ENCODE measurements at places on chromosomes 16 and 17.

- no peak for DNase-seq
These were observed 35.8 kb downstream of the AMFR start for GRCh38 chr16:56389554-56389953.

DNA sequence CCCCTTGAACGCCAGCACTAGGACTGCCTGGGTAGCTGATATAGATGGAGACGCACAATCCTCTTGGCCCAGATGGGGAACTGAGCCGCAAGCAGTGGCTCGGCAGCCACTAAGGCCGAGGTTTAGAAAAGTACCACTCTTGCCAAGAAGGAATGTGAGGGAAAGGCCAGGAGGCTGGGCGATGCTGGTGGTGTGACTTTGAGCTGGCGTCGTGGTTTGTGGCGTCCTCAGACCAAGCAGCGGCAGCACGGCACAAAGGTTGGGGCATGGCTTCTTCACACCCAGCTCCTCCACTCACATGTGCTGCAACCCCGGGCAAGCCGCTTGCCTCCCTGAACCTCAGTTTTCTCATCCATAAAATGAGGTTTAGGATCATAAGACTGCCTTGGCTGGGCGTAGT is 15.6 kb downstream of the DCAKD start:
- no peak for DNase-seq

DNA sequence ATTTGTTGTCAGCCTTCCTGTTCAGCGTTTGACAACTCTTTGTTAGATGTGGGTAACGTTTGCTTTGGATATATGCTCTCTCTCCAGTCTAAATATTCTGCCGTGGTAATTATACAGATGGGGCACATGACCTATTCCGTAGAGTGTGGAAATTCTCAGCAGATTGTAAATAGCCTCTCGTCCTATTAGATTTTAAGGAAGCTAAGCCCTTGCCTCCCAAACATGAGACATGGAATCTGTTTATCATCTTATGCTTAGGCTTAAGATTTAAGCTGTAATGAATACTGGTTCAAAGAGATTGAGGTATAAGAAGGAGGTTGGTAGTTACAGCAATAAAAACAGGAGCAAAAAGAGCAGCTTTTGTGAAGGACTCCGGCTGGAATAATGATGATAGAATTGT is 87.4 kb downstream of the RBFOX1 start:
- DNase-seq = no peak

DNA sequence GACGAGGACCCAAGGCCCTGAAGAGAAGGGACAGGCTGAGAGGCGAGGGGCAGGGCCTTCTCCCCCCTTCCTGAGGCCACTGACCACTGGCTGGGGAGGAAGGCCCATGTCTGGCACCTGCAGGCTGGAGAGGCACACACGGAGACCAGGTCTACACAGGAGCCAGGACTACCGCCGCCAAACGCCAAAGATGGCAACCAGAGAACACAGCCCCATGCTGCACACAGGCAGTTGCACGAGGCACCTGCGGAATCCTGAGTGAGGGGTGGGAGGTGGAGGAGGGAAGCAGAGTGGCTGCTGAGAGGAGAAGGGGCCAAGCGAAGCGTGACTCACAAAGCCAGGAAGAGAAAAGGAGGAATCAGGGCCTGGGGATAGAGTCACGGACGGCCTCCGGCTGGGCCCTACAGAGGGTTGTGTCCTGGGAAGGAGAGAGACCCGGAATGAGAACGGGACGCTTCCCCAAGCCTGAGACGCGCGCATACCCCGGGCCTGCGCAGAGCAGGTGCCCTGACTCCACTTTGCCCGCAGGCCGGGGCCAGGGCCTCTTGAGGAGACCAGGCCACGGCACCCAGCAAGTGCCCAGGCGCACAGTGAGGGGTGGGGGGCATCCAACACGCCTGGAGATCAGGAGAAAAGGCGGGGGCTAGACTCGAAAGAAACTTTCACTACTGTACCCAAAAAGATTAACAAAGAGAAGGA is 28.7 kb upstream of the C16orf95 start:
- DNase-seq = no peak

DNA sequence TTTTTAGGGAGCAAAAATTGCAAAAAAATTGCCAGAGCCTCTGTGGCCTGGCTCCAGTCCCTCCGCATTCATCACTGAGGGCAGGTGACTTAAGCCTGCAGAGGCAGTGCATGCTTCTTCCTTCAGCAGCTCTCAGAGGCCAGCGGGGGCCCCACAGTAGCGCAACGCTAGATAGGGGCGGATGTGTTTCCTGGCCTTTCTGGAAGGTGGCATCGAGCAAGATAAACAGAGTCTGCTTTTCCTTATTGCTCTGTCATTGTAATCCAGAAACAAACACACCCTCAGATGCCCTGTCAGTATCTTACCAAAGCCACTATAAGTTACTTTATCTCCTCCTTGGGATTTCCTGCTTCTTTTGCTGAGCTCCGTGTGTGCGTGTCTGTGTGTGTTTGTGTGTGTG is 75.5 kb upstream of the IRX6 start:
- no peak for DNase-seq

- DNase-seq = no peak
These were observed 17.7 kb downstream of the HOXB1 start for GRCh38 chr17:48513097-48513496.

- no peak for DNase-seq
These were observed 8.0 kb downstream of the SLC9A5 start for GRCh38 chr16:67256701-67257230.

GRCh38 chr16:58338205-58338604 is 43.4 kb upstream of the PRSS54 start:
- no peak for DNase-seq

- no peak for DNase-seq
These were observed 268.7 kb upstream of the ASIC2 start for GRCh38 chr17:33561569-33562334.

GRCh38 chr17:41498276-41498675 is 7.1 kb downstream of the KRT13 start:
- no peak for DNase-seq

DNA sequence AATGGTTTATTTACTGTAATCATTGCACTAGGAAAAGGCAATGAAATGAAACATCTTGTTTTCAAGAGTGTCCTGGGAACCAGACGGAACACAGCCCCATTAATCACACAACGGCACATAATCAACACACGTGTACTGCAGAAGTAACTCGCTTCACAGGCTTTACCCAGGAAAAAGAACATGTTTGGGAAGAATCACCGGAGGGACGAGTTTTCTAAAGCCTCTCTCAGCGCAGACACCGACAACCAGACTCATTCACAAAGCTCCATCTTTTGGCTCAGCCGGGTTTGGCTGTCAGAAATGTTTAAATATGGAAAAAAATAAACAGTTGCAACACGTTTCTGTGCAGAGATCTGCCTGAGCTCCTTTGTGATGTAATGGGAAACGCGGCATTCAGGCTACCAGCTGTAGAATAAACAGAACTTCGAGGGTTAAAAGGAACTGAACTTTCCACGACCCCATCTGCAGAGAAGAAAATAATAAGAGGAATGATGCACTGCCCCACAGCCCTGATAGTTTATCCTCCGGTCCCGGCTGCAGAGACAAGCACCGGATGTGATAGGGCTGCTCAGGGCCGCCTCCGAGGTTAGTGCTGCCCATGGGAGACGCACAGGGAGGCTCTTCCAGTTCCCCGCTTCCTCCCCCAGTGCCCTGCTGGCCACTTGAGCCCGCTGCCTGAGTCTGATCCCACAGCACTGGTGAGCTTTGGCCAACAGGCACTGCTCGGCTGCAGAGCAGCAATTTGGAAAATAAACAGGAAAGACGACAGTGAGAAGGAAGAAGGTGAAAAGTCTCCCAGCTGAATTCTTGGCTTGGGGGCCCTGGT is 119.8 kb downstream of the HIC1 start:
- no peak for DNase-seq

- peak; percentile 35 for DNase-seq
These were observed 26.3 kb downstream of the CEP112 start for GRCh38 chr17:66165537-66166123.

DNA sequence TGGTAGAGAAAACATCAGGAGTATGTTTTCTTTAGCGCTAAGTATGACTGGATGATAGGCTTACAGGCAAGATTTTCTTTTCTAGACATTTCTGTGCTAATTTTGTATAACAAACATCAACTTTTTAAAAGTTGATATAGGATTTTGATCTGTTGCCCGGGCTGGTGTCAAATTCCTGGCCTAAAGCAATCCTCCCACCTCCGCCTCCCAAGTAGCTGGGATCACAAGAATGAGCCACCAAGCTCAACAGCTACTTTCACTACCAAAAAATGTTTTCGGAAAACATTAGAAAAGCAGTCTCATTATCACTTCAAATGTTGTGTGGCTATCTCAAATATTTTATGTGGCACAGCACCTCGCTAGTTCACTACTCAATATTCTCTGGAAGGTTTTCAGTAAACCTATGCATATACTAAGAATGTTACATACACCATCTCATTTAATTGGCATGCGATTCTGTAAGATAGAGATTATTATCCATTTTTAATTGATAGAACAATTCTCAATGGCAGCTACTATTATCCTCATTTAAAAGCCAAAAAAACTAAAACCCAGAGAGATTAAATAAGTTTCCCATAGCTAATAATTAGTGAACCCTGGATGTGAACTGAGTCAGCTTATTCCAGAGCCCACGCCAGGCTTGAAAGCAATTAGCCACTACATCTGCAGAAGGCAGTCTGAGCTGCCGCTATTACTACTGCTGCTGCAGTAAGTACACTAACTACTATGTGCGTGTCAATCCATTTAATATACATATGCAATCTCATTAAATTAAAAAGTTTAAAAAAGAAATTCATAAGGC is 41.7 kb downstream of the CREBBP start:
- DNase-seq = no peak

- peak; percentile 85 for DNase-seq
These were observed at the start of gene SPNS1 for GRCh38 chr16:28974437-28975157. Gene SPNS1 (plus strand): TSS chr16:28974778. CDS start chr16:28975152, 374 bp downstream.

- no peak for DNase-seq
These were observed 11.0 kb downstream of the PDP2 start for GRCh38 chr16:66891360-66891759.

- DNase-seq = no peak
These were observed 62.3 kb downstream of the CYTH1 start for GRCh38 chr17:78719630-78720298.

- DNase-seq = no peak
These were observed 178.3 kb downstream of the PRKCB start for GRCh38 chr16:24013864-24014645.

- no peak for DNase-seq
These were observed 23.6 kb downstream of the ABCA6 start for GRCh38 chr17:69117855-69118784.

GRCh38 chr16:75433732-75434413 is 570 bp upstream of the CFDP1 start:
- peak; percentile 59 for DNase-seq

DNA sequence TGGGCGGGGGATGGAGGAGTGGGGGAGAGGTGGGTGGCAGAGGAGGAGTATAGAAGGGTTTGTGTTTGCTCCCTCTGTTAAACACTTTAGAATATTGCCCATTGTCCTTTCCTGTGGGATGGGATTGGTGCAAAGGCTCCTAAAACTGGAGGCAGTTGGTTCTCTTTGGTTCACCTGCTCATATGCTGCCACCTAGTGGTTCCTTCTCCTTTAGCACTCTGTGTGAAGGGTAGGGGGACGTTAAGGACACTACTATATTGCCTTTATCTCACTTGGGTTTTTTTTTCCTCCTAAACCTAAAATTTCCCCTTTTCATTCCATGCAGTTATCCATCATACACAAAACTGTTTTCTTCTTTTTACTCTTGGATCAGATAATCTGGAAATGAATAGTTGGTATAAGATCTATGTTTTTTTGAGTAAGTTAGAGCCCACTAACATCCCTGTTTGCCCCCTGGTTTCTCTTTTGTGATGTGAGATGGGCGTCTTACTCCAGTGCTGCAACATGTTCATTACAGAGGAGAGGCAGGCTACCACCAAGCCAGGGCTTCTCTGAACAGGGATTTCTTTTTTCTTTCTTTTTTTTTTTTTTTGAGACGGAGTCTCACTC is 23.8 kb downstream of the SNX11 start:
- peak; percentile 92 for DNase-seq

- no peak for DNase-seq
These were observed 42.7 kb upstream of the CORO6 start for GRCh38 chr17:29665481-29665810.

GRCh38 chr16:53949715-53950410 is 245.9 kb downstream of the FTO start:
- DNase-seq = no peak

- no peak for DNase-seq
These were observed 72.4 kb downstream of the MRM1 start for GRCh38 chr17:36673637-36674277.

DNA sequence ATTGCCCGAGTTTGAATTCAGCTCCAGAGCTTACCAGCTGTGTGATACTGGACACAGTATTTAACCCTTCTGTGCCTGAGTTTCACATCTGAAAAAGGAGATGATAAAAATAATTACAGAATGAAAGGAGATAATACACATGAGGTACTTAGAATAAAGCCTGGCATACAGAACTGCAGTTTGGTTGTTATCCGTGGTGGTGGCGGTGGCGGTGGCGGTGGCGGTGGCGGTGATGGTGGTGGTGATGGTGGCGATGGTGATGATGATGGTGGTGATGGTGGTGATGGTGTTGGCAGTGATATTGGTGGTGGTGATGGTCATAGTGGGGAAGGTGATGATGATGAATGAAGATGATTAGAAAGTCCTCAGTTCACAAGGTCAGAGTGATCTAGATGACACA is 57.2 kb downstream of the ABCC1 start:
- no peak for DNase-seq

DNA sequence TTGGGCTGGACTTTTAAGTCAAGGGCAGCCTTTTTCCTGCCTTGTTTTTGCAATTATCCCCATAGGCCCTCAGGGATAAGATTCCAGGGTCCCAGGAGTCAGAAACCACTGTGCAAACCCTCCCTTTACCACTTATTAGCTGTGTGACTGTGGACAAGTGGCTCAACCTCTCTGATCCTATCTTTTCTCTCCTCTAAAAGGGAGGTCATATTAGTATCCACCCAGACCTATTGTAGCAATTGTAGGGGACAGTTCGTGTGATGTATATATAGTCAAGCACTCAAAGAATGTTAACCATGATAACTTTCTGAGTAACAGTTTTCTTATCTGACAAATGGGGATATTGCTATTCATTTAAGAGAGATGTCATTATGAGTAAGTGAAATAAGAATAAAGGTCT is 68.2 kb downstream of the IRX5 start:
- DNase-seq = no peak

- peak; percentile 75 for DNase-seq
These were observed 99.9 kb upstream of the CORO6 start for GRCh38 chr17:29722411-29723198.

DNA sequence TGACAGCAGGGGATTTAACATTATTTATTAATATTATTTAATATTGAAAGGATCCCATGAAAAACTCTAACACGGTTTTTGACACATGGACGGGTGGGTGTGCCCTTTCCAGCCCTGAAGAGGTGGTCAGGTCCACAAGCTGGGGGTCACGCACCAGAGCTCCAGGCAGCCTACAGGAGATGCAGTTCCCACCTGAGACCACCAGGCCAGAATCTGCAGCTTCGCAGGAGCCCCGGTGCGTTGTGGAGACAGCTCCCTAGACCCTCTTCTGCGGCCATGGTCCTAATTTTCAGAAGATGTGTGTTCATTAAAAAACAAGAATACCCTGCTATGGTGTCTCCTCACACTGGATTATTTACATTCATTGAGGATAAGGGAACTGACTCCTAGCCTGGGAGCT is 331.1 kb downstream of the C16orf95 start:
- DNase-seq = no peak

All from NCI-H1694 (cell line).